A549 treated with Hydrocortisone at 1 μM for 4 hours (cell line): ENCODE measurements at places on chromosomes 12 and 14. TPM values are rescaled to one million over a fixed set of nuclear protein-coding genes. Genes with fewer than 3 reads are reported as not detected.

The NTS gene
- total RNA-seq = 56.8 to 100 TPM (median 81.1 TPM) in 5 replicates

The MANSC4 gene
- total RNA-seq = not detected in 5 replicates

The EML1 gene
- total RNA-seq = 28.1 to 41.4 TPM (median 33.6 TPM) in 5 replicates

The CLEC1B gene
- total RNA-seq = not detected in 5 replicates

The KDM5A gene
- 17.7 to 22.2 TPM (median 20.5 TPM) in 5 replicates for total RNA-seq

The TMEM179 gene
- total RNA-seq = 0.10 to 0.43 TPM (median 0.35 TPM) in 5 replicates

The GLTP gene
- 19.3 to 23.1 TPM (median 21.6 TPM) in 5 replicates for total RNA-seq

The C12orf54 gene
- not detected in 5 replicates for total RNA-seq

The ADCY4 gene
- total RNA-seq = not detected in 5 replicates

The PLA2G1B gene
- total RNA-seq = not detected in 5 replicates

The TRIP11 gene
- total RNA-seq = 5.9 to 9.8 TPM (median 9.1 TPM) in 5 replicates

The DICER1 gene
- 16.6 to 25.2 TPM (median 22.3 TPM) in 5 replicates for total RNA-seq

The LMNTD1 gene
- not detected in 5 replicates for total RNA-seq

The CLEC4D gene
- total RNA-seq = not detected in 5 replicates

The STAC3 gene
- total RNA-seq = 0.18 to 0.36 TPM (median 0.30 TPM) in 5 replicates

The SMARCC2 gene
- total RNA-seq = 28.4 to 36.2 TPM (median 33.1 TPM) in 5 replicates

The RPGRIP1 gene
- 0.09 to 0.25 TPM (median 0.17 TPM) in 5 replicates for total RNA-seq

The ITGB7 gene
- 0.22 to 0.63 TPM (median 0.54 TPM) in 5 replicates for total RNA-seq

The POLR3B gene
- total RNA-seq = 4.6 to 6.3 TPM (median 4.8 TPM) in 5 replicates

The CD4 gene
- total RNA-seq = not detected in 5 replicates

The MUCL1 gene
- total RNA-seq = not detected in 5 replicates

The ARG2 gene
- 1.5 to 2.0 TPM (median 1.9 TPM) in 5 replicates for total RNA-seq

The DLK1 gene
- total RNA-seq = 0.10 to 0.31 TPM (median 0.21 TPM) in 5 replicates

The KRT6C gene
- 0.06 TPM in 1 of 5 replicates, not detected in the others for total RNA-seq

The SERPINA3 gene
- 11.8 to 16.1 TPM (median 13.4 TPM) in 5 replicates for total RNA-seq

The RPAP3 gene
- 32.1 to 46.3 TPM (median 36.4 TPM) in 5 replicates for total RNA-seq

The ISCU gene
- total RNA-seq = 84.8 to 108 TPM (median 94.1 TPM) in 5 replicates
